ENCODE measurements at places on chromosomes 6 and 20.

GRCh38 chr20:53099856-53100255 lies 127.7 kb downstream of the TSHZ2 start:
- DNase-seq: no peak

GRCh38 chr20:11957911-11958310 lies 40.2 kb downstream of the BTBD3 start:
- DNase-seq: no peak

- no peak for DNase-seq
These were observed 188.7 kb upstream of the GMDS start for GRCh38 chr6:2434116-2434515.

GRCh38 chr6:159110748-159111147 lies 58.5 kb upstream of the FNDC1 start:
- no peak for DNase-seq

DNA sequence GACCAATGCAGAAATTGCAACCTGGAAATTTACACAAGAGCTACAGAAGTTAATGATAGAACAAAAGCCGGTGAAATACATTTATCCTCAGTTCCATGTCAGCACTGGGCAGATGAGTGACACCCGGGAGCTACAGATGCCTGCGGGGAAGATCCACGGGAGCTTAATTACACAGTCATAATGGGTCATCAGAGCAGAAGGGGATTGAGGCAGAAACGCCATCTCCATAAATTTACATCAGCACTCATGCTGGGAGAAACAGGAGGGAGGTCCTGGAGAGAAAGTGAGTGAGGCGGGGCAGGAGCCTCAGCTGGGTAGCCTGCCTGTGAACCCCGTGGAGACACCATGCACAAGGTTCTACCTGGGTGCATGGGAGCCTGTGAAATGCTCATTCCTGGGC lies 37.6 kb upstream of the CST7 start:
- DNase-seq: no peak

DNA sequence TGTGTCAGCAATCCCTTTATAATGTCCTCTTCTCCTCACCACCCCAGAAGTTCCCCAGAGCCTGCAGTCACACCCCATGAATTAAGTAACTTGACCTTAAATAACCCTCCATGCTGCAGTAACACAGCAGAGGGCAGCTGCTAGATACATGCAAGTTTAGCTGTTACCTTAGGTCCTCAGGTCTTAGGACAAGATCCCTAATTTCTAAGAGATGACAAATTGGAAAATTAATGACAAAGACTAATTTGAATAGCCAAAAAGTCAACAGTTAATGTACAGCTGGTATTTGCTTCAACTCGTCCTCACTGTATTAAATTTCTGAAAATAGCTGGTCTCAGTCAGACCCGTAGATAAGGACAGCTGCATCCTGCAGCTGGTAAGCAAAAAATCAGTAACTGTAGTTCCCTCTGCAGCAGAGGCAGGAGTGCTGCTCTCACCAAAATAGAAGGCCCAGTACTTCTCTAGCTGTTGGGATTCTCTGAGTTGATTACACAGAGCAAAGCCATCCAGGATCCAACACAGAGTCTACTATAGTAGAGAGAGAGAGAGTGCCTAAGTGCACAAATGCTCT lies 62.4 kb downstream of the TNFRSF21 start:
- no peak for DNase-seq

DNA sequence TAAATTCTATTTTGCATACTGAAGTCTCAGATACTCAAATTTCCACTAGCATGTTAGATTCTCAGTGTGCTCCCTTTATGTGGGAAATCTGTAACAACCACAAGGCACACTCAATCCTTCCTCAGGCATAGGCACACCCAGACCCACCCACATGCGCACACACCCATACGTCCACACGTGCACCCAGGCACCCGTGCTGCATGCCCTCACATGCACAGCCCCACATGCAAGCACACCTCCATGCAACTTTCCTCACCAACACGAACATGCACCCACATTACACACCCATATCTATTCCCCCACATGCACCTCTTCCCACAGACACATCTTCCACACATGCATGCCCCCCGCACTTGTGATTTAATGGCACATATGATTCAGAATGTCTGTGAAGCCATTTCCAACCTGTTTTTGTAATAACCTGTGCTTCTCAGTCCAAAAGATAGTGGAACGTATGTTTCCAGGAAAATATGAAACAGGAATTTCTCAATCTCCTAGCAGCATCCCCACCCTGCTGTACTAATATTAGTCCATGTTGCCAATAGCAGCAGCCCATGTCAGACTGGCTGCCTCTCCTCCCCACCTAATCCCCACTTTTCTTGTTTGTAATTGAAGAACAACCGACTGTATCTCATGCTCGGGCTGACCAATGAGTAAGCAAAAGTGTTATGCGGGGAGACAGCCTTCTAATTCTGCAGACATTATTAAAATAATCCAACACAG lies 11.3 kb upstream of the CYP24A1 start:
- no peak for DNase-seq

DNA sequence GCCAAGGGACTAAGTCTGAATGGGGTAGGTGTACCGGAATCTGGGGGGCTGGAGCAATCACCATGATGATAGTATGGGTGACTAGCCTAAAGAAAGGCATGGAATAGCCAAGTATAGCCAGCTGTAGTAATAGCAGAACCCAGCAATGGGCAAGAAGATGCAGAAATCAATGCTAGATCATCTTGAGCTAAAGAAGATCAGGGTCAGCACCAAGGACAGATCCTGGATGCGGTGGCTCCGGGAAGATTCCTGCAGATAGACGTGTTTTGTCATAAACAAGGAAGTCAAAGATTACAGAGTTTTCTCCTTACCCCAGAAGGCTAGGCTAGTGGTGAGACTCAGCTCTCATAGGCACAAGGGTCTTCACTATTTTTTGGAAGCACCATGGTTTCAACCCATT lies 561.6 kb upstream of the CHD6 start:
- DNase-seq: no peak

DNA sequence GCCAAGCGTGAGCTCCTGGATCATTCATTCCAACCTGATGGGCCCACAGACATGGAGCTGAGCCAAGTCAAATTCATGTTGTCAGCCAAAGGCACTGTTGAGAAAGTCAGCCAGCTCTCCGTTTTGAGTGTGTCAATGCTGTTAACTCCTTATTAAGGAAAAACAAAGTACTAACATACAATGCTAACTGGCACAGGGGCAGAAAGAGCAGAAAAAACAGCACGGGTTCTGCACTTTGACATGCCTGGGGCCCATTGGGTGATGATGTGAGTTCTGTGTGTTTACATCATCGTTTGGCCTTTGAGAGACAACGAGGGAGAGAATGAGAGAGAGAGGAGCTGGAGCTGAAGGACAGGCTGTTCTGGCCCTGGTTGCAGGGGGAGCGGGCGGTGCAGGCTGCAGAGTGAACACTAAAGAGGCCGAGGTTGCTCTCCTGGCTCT lies 85.9 kb downstream of the SMOC2 start:
- DNase-seq: no peak

GRCh38 chr6:20632696-20633095 lies 98.4 kb downstream of the CDKAL1 start:
- DNase-seq: no peak

- peak; percentile 24 for DNase-seq
These were observed 29.4 kb downstream of the NCOA5 start for GRCh38 chr20:46060301-46060881.
